ENCODE measurements at places on chromosomes 16 and 17. TPM values are rescaled to one million over a fixed set of nuclear protein-coding genes. Genes with fewer than 3 reads are reported as not detected.
A peak's percentile ranks its signal among the peaks of the same experiment; 100 is the strongest.

Gene PMP22
- total RNA-seq = 22.4 TPM

DNA sequence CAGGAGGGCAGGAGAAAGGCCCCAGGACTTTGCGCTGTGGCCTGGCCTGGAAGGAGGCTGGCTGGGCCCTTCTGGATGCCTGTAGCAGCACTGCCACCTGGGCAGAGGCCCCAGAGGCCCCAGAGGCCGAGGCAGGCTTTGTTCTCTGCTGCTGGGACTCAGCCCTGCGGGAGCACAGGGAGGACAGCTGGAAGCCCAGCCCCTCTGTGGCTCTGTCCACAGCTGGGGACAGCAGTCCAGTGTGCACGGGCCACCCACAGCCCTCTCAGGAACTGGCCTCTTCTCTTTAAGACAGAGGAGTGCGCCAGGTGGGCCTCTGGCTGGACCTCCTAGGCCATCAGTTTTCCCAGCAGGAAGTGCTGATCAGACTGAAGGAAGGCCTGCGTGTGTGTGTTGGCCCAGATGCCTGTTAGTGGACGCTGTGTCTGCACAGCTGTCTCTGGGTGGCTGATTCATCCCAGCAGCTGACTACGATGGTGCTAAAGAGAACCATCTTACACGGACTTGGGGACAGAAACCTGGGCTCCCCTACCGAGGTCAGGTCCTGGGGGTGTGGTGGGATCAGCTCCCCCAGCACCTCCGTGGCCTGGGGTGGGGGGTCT, 26.9 kb upstream of the ZNF750 start:
- no peak for DNase-seq

- DNase-seq = no peak
Measured at GRCh38 chr16:2855536-2855935, 2.4 kb downstream of the PRSS22 start.

- no peak for DNase-seq
Measured at GRCh38 chr17:80360396-80360795, 54.6 kb upstream of the ENDOV start.

Gene TSPAN10
- 5.0 TPM for total RNA-seq

GRCh38 chr16:19168371-19169081, 486 bp downstream of the SYT17 start:
- peak; percentile 19 for DNase-seq

DNA sequence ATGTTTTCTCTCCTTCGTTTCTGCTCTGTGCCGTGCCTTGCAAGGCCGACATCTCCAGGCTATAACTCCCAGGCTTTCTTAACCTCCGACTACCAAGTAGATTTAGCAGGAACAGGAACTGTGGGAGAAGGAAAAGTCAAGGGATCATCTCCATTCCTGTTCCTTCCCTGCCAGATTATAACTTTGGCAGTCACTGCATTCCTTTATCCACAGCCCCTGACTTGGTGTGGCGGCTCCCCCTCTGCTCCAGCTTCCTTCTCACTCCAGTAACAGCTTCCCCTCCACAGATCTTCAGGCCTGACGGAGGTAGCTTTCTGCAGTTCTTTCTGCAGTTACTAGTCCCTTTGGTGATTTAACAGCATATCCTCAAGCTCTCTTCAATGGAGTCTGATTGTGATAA, 234.6 kb upstream of the MON1B start:
- DNase-seq = peak; percentile 47

DNA sequence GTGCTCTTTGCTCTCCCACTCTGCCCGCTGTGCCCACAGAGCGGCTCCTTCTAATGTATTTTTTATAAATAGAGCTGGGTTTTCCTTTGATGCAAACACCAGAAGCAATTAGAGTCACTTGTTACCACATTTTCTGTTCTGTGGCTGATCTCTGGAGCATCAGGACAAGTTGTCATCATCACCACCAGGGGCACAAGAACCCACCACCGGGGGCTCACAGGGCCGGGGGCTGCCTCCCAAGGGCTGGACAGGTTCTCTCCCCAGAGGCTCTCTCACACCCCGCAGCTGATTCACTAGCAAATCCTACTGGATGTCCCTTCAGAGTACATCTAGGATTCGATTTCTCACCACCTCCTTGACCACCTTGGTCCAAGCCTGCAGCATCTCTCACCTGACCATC, 18.5 kb downstream of the C16orf82 start:
- no peak for DNase-seq
